ENCODE measurements at places on chromosomes 12 and 14. TPM values are rescaled to one million over a fixed set of nuclear protein-coding genes. Genes with fewer than 3 reads are reported as not detected.

- DNase-seq, result no peak
Measured at GRCh38 chr14:71208702-71209357, 301.6 kb downstream of the PCNX1 start.

DNA sequence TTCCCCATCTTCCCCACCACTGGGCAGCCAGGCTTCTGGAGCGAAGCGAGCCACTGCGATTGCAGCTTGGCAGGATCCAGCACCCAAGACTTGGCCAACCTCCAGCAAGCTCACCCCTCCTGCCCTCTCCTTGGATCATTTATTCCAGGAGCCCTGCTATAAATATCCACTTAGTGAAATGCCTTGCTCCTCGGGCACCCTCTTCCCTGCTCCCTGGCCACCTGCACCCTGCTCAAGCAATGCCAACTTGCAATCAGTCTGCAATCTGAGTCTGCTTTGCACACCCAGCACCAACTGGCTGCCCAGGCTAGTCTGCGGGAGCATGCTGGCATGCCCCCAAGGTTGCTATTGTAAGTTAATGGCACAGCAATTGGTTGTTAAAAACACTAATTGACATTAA lies 666.0 kb downstream of the MED13L start:
- DNase-seq, result no peak

DNA sequence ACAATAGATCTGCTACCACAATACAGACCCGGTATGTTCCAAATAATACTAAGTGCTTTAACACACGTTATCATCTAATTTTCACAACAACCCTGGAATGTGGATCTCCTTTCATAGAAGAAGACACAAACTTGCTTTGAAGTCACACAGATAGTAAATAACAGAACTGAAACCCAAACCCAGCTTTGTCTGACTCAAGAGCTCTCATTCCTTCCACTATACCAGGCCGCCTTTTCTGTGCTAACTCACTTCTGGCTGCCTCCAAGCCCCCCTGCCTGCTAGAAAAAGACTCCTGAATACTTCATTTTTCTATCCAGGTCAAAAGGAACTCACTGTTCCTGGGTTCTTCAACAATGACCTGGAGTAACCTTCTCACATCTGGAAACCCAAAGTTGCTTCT lies 37.8 kb downstream of the PRPF40B start:
- no peak for DNase-seq

DNA sequence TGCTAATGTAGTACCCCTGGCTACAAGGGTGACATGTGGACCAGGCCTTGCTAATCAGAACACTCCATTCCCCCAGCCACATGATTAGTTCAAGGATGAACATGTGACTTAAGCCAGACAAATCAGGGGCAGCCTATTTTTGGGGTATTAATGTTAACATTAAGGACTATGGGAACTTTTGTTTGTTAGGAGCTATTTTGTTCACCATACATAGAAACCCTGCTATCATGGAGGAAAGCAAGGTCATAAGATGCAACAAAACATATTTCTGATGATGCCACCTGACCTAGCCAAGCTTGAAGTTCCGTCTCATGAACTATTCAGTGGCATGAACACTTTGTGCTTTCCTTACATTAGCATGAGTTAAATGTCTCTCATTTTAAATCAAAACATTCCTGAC lies 90.8 kb upstream of the PELI2 start:
- no peak for DNase-seq

DNA sequence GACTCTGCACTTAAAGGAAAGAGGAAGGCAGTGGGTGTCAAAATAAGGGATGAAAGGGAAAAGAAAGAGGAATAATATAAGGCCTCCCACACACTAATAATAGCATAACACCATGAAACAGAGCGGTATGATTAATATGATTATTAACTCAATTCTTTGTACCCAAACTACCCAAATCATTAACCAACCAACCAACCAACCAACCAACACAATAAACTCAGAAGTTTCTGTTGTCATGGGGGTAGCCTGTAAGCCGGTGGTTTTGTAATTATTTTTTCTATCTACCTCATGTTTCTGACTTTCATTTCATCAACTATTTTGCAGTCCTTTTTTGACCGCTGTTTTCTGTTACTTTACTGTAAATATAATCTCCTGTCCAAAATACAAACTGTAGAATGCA lies 105.8 kb downstream of the RERG start:
- no peak for DNase-seq

MBIP gene
- 24.8 TPM for total RNA-seq

GRCh38 chr12:90038289-90038688 lies 329.7 kb upstream of the ATP2B1 start:
- no peak for DNase-seq

GRCh38 chr12:94372461-94372860 lies 87.2 kb downstream of the CEP83 start:
- no peak for DNase-seq

DNA sequence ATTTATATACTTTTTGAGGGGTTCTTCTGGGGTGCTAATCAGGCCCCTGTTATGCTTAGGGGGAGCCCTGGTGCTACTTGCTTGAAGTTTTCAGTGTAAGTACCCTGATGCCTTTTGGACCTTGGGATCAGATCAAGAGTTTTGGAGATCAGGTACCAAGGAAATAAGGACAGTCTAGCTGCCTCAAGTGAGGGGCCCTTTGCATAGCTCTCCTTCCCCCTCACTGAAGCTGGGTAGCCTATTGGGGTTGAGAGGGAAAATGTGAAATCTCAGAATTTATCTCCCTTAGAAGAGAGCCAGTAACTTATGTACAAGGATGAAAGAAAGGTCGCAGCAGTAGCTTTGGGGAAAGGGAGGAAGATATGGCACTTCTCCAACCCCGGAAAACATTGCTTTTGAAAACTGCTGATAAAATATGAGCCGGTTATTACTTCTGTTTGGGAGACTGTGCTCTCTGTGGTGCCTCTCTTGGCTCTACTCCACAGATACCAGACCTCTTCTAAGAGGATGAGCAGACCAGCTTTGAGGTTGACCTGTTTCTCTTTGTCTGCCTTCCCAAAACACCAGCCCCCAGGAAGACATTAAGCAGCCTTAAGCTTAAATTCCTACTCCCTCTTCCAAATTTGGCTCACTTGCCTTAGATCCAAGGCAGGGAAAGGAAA lies 8.8 kb upstream of the AMHR2 start:
- DNase-seq, result no peak

FITM1 gene
- not detected for total RNA-seq

DNA sequence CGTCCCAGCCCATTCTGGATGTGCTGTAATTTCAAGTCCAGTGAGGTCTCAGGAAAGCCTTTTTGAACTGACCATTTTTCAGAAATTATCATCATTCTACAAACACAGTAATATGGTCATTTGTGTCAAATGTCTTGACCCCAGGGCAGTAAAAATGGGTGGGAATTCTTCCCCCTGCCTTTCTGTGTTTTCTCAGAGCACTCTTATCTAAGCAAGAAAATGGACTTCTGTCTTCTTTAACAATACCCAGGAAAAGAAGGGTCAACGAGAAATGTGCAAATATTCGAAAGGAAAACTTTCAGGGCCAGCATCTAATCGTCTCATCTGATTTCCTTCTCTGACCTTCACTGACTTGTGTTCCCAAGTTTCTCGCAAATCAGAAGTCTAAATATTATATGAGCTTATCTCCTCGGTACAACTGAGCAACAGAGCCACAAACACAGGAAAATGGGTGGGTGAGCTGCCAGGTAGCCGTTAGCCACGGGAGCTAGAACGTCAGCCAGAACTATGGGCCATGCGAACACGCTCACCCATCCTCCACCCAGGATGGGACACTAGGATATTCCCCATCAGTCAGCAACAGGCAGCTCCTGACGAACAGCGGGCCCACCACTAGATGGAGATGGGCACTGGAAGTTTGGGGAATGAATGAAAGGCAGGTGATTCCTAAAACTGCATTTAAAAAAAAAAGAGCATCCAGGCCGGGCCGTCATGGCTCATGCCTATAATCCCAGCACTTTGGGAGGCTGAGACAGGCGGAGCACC lies 57.1 kb downstream of the VWF start:
- no peak for DNase-seq

GRCh38 chr12:30880813-30881212 lies 45.7 kb upstream of the TSPAN11 start:
- no peak for DNase-seq

- DNase-seq, result no peak
Measured at GRCh38 chr14:86799244-86799647, 1193.7 kb downstream of the GALC start.

FAM90A1 gene
- 0.16 TPM for total RNA-seq

DNA sequence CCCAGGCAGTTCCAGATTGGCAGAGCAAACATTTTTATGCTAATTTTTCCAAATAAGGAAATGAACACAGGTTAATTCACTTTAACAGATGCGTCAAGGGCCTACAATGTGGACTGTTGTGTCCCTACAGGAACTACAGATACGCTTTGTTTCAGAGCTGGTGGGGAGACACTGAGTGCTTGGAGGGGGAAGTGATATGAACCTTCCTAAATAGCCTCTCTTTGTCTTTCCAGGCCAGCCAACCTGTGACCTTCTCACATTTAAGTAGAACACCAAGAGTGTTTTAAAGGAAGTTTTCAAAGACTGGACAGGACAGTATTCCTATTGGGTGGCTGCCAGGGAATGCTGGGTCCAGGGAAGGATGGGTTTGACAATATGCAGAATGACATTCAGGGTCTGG lies 141.3 kb downstream of the ZNF664 start:
- no peak for DNase-seq

DNA sequence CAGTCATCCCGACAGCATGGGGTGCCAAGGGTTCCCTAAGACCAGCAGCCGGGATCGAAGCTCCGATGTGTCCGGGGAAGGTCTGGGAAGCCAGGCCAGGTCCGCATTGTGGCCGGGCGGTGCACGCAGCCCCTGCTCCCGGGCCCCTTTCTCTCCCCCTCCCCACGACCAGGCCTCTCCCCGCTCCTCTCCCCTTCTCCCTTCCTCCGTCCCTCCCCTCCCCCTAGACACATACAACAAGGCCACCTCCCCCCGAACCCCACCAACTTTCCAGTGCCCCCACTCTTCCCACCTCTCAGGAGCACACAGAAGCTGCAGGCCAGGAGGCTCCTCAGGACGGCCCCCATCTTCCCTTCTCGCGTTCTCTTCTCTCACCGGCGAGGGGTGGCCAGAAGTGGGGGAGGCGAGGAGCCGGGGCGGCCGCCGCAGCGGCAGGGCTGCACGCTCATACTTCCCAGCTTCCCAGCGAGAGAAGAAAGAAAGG lies 413 bp downstream of the LRP6 start:
- DNase-seq, result no peak

GRCh38 chr14:65344011-65344410 lies 68.5 kb upstream of the FUT8 start:
- DNase-seq, result no peak

DNA sequence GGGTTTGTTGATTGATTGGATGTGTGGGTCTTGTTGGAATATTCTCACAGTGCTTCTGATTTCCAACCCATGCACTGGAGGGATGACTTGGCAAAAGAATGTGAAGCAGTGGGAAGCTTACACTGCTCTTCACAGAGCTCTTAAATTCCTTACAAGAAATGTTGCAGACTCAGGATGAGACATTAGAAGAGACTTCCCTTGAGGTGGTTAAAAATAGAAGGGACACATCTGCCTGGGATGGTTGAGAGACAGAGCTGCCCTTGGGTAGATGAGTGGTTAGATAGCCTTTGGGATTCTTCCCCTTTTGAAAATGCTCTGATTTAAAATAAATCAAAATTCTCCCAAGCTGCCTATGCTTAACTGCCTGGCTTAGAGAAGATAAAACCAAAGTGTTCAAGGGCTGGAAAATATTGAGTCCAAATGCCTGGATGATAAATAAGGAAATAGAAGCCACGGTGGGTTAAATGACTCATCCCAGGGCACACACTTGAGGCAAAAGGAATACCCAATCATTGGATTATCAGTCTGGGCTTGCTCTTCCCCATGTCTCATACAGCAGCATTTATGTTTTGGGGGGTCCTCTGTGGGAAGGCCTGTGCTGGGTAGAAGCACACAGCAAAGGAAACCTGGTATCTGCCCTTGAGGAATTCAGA lies 264.3 kb downstream of the AKAP6 start:
- no peak for DNase-seq

DNA sequence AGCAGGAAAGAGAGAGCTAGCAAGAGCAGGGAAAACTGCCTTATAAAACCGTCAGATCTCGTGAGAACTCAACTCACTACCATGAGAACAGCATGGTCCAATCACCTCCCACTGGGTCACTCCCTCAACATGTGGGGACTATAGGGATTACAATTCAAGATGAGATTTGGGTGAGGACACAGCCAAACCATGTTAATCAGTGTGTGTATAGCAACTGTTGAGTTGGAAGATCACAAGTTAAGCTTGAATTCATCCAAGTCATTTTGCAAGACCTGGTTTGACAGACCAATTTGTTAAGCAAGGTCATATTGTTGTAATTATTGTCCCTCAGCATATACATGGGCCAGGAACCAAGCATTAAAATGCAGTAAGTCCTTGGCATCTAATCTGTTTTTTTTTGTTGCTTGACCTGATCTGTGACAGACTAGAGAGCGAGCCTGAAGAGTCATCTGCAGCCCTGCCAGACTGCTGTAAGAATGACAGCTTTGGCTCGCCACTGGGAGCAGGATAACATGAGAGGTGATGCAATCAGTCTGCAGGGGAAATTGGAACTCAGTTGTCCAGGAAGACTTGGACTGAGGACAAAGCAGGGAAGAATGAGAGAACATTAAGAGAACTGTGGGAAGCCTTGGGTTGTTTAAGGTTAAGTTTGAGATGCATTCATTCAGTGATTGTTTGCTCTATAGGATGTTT lies 297.6 kb upstream of the SEL1L start:
- no peak for DNase-seq

INHBC gene
- not detected for total RNA-seq

RPL10L gene
- total RNA-seq, result not detected

- no peak for DNase-seq
Measured at GRCh38 chr14:99432485-99432884, 48.2 kb downstream of the SETD3 start.

GRCh38 chr12:30461026-30461615 lies 234.5 kb downstream of the IPO8 start:
- no peak for DNase-seq

PLXNC1 gene
- total RNA-seq, result 39.5 TPM

DNA sequence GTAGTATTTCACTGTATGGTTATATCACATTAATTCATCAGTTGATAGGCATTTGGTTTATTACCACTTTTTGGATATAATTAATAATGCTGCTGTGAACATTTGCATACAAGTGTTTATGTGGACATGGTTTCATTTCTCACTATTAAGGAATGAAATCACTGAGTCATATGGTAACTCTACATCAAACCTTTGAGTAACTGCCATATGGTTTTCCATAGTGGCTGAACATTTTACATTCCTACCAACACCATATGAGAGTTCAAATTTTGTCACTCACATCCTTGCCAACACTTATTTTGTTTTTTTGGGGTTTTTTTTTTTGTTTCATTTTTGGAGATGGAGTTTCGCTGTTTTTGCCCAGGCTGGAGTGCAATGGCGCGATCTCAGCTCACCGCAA lies 30.2 kb upstream of the EAPP start:
- DNase-seq, result no peak

DNA sequence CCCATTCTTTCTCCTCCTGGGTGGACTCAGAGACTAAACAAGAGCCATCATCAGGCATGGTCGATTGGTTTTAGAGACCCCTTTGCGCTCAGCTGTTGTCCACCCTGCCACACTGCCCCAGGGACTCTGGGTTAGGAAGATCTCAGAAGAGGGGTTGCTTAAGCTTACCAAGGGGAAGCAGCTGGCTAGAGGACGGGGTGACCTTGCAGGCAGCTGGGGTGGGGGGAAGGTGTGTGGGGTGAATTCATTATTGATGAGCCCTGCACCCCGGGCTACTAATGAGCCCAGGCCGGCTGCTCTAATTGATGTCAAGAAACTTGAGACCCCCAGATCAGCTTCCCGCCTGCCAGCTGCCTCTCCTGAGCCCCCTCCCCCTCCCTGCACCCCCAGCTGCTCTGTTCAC lies 8.7 kb upstream of the ZNF385A start:
- DNase-seq, result no peak

P2RX7 gene
- 2.7 TPM for total RNA-seq

Measured in occipital lobe (tissue), 3 donors.